ENCODE measurements at places on chromosomes 11 and 22.

GRCh38 chr11:8871171-8871775, 39.7 kb upstream of the AKIP1 start:
- DNase-seq, result no peak

GRCh38 chr11:46457659-46458424, 66.3 kb upstream of the CHRM4 start:
- DNase-seq, result no peak

GRCh38 chr11:57274904-57275498, 38.0 kb upstream of the APLNR start:
- DNase-seq, result no peak

GRCh38 chr11:118437208-118438125, 1.2 kb downstream of the KMT2A start:
- DNase-seq, result peak; percentile 15

DNA sequence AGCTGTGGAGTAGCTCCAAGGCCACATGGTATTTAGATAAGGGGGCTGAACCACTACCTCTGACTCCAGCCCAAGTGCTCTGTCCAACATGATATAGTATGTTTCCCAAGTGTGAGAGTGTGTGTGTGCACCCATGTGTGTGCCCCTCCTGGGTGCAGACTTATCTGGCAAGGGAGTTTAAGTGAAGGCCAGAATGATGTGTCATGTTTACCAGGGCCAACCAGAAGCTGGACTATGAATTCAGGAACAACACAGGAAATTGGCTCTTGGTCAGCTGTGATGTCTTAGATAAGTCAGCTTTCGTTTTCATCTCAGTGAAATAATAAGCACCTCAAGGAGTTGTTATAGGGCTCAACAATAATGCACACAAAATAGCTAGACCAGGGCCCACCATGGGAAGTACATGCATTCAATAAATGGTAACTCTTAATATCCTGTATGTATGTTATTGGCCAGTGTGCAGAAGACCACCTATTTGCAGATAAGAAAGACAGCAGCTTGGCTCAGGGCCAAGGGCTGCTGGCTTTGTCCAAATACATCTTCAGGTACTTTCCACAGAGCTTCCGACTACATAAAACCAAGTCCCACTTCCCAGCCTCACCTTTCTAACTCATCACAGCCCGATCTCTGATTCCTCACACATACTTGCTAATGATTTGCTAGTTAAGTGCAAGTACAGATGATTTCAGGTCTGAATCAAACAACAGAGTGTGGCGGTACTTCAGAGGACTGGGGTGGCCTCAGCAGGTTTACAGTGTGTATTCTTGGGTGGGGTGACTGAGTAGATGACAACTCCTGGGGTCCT, 120.9 kb downstream of the ME3 start:
- no peak for DNase-seq
